ENCODE measurements at places on chromosomes 2 and 18. TPM values are rescaled to one million over a fixed set of nuclear protein-coding genes. Genes with fewer than 3 reads are reported as not detected.

Gene WDR75
- total RNA-seq = 44.2 TPM

Gene ANKRD30B
- total RNA-seq = not detected

Gene XIRP2
- not detected for total RNA-seq

Gene ABCG8
- not detected for total RNA-seq

Gene ASB18
- not detected for total RNA-seq

Gene ACTG2
- not detected for total RNA-seq

Gene SUPT7L
- total RNA-seq = 30.8 TPM

Gene TDRD15
- total RNA-seq = not detected

Gene UGT1A10
- total RNA-seq = not detected

Data from activated CD8-positive, alpha-beta T cell treated with anti-CD3 and anti-CD28 coated beads, Interleukin-2, amount 10 ng/mL, durations not matched to agents 7 days and 5 days (primary cell).